ENCODE measurements at places on chromosomes 5 and 9.

GRCh38 chr5:6311568-6312501, 66.5 kb downstream of the MED10 start:
- no peak for DNase-seq

GRCh38 chr5:165594693-165595092, 2089.3 kb downstream of the MAT2B start:
- DNase-seq, result no peak

DNA sequence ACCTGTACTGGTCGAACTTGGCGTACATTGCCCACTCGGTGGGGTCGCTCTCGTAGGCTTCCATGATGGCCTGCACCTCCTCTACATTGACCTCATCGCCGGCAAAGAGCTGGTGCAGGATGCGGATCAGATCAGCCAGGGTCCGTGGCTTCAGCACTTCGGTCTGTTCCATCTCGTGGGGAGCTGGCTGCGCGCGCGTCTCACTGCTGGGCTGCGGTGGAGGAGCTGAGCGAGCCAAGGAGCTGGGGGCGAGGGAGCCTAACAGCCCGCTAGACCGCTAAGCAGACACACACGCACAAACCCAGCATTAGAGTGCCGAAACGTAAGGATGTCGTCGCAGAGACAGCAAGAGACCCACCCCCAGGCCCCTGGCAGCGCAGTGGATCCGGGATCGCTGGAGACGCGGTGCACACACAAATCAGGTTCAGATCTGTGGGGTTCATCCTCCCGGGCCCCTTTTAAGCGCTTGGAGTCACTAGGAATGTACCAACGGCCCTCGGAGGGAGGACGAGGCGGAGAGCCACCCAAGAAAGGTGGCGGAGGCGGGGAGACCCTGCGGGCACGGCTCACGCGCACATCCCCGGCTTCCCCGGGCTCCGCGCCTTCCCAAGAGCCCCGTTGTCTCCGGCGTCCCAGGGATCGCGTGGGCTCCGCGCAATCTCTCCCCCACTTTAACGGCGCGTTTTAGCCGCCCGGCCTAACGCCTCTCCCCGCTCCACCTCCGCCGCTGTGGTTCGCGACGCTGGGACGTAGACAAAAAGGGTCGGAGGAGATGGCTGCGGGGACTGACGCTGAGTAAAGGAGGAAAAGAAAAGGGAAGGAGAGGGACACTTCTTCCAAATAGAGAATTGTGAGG, at the start of gene CDO1:
Gene CDO1 (minus strand): TSS at position 434 of the 856 bp plus-strand sequence. CDS start 262 bp downstream, at position 172.
- DNase-seq, result no peak

- DNase-seq, result no peak
Observed at GRCh38 chr9:130288393-130288792, 22.8 kb downstream of the HMCN2 start.

DNA sequence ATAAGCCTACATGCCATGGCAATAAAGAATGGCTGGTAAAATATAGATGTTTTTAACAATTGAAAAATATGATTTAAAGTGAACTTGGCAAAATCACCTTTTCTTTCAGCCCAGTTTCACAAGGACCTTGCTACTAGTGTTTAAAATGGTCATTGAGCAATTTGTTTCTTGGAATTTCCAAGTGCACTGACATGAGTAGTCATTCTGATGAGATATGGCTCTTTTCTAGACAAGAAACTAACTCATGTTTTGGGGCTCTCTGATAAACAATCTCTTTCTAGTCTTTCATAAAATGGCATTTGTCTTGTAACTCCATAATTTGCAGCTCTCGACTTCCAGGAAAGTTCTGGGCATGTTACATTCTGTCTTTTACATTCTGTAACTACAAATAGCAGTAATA, 176.8 kb downstream of the NR2F1-AS1 start:
- DNase-seq, result no peak

GRCh38 chr5:148934895-148935400, 108.5 kb downstream of the ADRB2 start:
- no peak for DNase-seq

DNA sequence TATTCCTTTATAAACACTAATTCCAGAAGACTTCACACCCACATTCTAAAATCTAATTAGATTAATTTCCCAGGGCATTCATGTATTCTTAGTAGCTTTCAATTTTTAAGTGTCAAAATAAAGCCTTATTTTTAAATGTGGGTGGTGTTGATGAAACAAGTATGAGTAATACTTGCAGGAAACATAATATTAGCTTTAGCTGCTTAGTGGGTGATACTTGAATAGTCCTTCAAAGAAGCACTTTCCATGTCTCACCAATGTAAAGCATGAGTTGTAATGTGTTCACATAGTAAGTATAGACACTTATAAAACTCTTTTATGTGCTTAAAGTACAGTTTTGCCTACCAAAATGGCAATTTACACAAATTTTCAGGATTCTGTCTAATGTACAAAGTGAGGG, 6.9 kb downstream of the FNBP1 start:
- DNase-seq, result no peak

DNA sequence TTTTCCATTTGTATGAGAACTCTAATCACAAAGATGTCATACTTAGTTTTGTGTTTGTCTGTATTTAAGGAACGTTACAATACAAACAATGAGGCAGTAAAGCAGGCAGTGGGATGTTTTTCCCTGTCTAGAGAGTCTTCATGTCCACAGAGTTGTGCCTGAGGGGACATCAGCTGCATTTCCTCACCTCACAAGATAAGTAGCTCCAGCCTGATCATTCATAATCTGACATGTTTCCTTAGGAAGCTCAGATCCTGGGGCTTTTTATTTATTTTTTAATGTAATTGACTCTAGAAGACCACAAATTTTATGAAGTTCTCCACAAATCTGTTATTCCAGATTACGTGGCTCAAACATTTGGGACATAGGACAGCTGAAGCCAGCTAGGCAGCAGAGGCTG, 78.5 kb downstream of the SPTLC1 start:
- DNase-seq, result no peak

GRCh38 chr5:100584069-100584468, 48.9 kb downstream of the FAM174A start:
- no peak for DNase-seq

DNA sequence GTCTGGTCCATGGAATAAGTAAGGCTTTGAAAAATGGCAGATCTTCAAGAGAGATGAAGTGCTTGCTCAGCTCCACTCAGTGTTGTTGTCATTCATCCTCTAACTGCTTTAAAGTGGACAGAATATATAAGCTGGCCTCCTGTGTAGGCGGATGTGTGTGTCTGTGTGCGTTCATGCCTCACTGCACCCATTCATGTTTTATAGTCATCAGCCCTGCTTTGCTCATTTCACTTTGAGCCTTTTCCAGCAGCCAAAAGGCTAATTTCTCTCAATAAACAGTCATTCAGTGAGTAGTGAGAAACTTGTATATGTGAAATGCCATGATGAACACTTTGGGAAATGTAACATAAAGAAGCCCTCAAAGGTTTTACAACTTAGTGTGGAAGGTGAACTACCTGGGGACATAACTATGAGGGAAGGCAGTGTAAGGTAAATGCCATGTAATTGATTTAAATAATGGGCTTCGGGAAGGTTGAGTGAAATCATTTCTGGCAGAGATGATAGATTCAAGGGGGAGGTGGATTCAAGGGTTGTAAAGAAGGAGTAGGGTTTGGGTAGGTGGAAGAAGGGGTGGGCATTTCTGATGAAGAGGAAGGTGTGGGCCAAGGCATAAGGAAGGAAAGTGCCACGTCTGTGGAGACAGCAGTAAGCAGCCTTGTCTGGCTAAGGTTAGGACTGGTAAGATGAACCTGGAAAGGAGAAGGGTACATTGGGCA, 15.7 kb downstream of the TTC23L start:
- DNase-seq, result no peak

DNA sequence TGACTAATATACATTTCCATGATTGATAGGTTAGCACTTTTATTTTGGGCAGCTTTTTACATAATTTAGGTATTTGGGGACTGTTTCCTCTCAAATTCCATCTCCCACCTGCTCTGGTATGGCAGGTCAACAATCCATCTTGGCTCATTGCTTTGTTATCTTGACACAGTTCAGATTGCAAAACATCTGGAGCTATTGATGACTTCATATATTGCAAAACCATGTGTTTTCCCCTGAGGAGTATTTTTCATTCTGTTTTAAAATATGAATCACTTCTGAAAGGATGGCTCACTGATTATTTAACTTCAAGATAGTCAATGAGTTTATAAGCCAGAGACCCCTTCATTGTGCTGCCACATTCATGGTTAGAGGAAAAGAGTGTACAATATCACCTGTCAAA, 1206.0 kb upstream of the C9orf72 start:
- DNase-seq, result no peak

DNA sequence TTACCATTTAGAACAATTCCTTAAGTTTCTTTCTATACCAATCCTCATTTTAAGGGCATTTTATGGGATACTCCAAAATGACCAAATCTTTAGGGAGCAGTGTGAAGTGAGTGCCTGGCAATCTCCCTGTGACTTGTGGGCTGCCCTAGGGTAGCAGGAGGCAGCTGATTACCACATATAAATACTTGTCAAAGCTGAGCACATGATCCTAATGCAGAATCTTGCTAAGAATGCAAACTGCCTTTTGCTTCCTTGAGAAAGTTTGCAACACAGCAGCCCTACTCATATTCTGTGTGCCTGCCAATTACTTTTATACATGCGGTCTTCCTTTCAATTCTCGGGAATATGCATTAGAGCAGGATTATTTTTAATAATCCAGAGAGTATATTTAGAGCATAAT, 18.2 kb upstream of the NREP start:
- DNase-seq, result no peak

GRCh38 chr9:35350212-35350611, 139.7 kb upstream of the RUSC2 start:
- no peak for DNase-seq

- DNase-seq, result no peak
Observed at GRCh38 chr9:124475868-124476690, 25.8 kb downstream of the ADGRD2 start.

DNA sequence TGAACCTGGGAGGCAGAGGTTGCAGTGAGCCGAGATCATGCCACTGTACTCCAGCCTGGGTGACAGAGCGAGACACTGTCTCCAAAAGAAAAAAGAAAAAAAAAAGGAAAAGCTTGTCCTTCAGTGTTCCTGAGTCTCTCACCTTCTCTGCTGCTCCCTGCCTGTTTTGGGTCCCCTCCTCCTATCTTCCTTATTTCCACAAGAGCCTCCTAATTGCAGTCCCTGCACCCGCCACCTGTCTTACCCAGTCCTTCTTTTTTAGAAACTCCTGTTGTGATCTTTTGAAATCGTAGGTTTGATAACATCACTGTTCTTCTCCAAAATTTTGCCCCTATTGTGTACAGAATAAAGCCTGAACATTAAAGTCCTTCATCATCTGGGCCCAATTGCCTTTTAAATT, 234.9 kb downstream of the SH3GL2 start:
- DNase-seq, result no peak

GRCh38 chr5:119360905-119361593, 5.2 kb downstream of the TNFAIP8 start:
- no peak for DNase-seq

- DNase-seq, result no peak
Observed at GRCh38 chr5:164235300-164235891, 730.0 kb downstream of the MAT2B start.

- no peak for DNase-seq
Observed at GRCh38 chr5:157247267-157247666, 18.7 kb upstream of the CYFIP2 start.

- no peak for DNase-seq
Observed at GRCh38 chr5:33523208-33523771, 82.5 kb downstream of the TARS1 start.

DNA sequence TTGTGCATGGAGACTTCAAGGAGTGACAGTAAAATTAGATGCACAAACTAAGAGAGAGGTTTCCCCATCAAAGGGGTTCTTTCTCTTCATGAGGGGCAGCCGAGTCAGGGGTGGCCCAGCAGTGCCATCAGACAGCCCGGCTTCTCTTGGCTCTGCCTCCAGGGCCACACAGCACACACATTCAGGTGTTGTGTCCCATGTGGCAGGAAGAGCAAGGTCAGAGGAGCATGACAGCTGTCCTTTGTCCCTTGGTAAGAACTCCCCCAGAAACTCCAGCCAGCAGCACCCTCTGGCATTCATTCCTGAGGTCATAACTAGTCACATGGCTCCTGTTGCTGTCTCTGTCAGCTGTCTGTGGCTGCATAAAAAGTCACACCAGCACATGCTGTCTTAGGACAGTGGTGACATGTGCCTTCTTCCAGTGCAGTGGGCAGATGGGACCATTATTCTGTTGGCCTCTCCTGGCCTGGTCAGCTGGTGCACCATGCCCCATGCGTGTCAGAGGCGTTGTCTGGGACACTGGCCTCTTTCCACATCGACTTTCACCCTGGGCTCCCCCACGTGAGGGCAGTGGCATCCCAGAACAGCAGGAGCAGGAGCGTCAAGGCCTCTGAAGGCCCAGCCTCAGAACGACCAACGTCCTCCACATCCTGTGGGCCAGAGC, 78.4 kb upstream of the OTULINL start:
- no peak for DNase-seq

DNA sequence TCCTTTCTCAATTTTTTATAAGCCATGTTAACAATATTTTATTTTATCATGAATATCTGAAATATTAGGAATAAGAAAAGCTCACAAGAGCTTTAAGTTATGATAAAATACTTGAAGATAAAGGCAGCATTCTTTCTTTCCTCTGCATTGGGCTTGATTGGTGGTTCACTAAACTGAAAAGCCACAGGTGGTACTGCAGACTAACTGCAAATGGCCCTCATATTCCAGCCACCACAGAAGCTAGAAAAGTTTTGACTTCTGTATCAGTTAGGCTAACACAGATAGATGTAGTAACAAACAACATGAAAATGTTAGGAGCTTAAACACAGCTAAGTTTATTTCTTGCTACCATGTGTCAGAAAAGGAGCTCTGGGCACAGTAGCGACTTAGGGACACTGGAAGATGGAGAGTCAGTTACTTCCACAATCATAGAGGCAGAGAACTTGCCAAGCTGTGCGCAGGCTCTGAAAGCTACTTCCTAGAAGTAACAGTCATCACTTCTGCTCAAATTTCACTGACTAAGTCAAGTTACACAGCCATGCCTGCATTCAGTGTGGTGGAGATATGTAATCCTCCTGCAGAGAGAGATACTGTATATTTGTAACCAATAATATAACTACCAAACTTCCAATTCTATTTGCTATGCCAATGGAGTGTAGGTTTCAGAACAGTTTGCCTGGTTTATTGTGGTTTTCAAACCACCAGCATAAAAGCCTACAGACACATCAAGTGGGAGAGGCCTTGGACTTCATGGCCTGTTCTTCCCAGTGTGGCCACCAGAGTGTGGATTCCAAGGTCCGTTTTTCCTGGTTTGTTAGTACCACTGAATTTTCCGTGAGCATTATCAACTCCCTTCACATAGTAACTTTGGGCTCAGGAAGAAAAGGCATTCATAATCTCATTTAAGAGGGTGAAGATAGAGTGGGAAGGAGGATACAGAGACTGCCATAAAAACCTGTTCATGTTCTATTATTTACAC, 268.3 kb downstream of the PJA2 start:
- DNase-seq, result no peak

GRCh38 chr5:139435676-139436075, 3.6 kb downstream of the DNAJC18 start:
- no peak for DNase-seq

DNA sequence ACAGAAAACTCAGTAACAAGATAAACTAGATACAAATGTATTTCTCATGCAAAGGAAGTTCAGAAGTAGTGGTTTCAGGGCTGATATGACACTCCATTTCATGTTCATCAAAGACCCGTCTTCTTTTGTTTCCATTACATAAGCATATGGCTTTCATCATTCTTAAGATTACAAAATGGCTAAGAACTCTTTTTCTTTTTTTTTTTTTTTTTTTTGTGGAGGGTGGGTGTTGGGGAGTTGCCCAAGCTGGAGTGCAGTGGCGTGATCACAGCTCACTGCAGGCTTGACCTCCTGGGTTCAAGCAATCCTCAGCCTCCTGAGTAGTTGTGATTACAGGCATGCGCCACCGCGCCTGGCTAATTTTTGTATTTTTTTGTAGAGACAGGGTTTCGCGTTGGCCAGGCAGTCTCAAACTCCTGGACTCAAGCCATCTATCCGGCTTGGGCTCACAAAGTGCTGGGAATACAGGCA, 22.0 kb upstream of the PTBP3 start:
- DNase-seq, result no peak

Measured in NCI-H1694 treated with DMSO at 0.1 percent for 48 hours (cell line).